ENCODE measurements at places on chromosomes 6 and 20. TPM values are rescaled to one million over a fixed set of nuclear protein-coding genes. Genes with fewer than 3 reads are reported as not detected.

Gene FOXS1
- 8.7 TPM for total RNA-seq

Gene SAPCD1
- total RNA-seq = 9.5 TPM

Gene SLPI
- 15.5 TPM for total RNA-seq

Gene CDSN
- not detected for total RNA-seq

All from spinal cord (tissue), 10 donors.